Stimulated activated effector memory CD8-positive, alpha-beta T cell treated with anti-CD3 and anti-CD28 coated beads, Interleukin-12 subunit alpha, Interleukin-12 subunit beta, amount 100 ng/mL, for 72 hours (primary cell): ENCODE measurements at places on chromosomes 2 and 18.

- no peak for DNase-seq
Measured at GRCh38 chr2:24276349-24276899, 83.9 kb downstream of the ITSN2 start.

GRCh38 chr2:14148216-14148615 lies 484.3 kb upstream of the LRATD1 start:
- DNase-seq: no peak

DNA sequence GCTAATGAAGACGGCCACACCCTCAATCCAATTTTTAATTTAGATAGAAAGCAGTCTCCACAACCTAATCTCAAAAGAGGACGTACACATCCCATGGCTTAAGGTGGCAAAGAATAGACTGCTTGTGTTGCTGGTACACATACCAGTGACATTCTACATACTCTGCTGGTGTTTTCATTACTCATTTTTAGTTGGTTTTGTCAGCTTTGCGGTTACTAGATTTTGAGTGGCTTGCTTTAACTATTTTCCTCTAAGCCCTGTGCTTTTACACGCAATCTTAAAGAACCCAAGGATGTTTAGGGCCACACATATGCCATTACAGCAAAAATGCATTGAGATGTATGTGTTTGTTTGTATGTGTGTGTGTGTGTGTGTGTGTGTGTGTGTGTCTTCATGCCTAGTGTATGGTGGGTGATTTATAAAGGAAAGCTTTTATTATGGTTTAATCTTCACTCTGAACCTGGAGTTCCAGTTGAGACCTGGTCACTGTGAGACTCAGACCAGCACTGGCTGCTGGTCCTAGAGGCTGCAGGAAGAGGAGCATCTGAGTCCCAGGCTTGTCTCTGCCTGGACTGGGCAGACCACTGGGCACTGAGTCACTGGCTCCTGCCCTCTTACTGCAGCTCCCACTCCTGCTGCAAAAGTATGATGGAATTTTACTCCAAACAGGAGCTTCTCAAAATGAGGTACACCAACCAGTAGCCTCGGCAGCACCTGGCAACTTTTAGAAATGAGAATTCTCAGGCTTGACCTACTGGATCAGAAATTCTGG lies 415.9 kb downstream of the NBAS start:
- DNase-seq: no peak

- DNase-seq: no peak
Measured at GRCh38 chr2:54775710-54776109, 52.2 kb downstream of the EML6 start.

- DNase-seq: no peak
Measured at GRCh38 chr2:149928011-149928410, 340.4 kb upstream of the MMADHC start.

GRCh38 chr18:6752202-6752860 lies 22.8 kb downstream of the ARHGAP28 start:
- DNase-seq: no peak

DNA sequence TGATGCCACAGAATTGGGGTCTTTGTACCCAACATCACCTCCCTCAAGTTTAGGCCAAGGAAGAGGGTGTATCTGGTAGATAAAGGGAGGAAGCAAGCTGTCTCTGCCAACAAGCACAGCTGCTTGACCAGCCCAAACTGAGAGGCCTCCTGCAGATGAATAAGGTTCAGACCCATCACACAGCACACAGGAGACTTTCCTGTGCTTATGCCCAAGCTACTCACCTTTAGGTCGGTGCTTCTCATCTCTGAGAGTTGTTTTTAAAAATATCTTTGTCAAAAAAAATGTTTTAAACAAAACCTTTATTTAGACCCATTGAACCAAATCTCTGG lies 24.7 kb upstream of the SP3 start:
- no peak for DNase-seq

GRCh38 chr18:42326752-42327151 lies 371.7 kb downstream of the PIK3C3 start:
- no peak for DNase-seq

DNA sequence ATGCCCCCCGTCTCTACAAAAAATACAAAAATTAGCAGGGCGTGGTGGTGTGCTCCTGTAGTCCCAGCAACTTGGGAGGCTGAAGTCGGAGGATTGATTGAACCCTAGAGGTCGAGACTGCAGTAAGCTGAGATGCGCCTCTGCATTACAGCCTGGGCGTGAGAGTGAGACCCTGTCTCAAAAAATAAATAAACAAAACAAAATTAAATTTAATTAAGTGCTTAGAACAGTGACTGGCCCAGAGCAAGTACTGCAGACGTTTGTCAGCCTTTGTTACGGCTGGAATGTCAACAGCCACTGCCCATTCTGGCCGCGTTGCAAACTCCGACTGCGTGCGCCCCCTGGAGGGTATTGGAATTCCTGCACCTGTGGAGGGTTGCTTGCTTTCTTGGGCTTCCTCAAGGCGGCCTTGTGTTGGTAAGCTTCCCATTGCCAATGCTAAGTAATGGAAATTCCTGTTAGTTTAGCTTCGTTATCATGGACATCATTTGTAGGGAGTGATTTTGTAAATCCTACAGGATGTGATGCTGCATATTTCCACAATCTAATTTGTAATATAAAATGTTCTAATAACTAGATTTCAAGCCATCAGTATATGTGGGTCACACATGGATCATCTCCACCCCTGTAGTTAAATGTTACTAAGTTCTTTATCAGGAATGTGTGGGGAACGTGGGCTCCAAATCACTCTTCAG lies 15.9 kb upstream of the ATP6V1B1 start:
- DNase-seq: peak; percentile 77

DNA sequence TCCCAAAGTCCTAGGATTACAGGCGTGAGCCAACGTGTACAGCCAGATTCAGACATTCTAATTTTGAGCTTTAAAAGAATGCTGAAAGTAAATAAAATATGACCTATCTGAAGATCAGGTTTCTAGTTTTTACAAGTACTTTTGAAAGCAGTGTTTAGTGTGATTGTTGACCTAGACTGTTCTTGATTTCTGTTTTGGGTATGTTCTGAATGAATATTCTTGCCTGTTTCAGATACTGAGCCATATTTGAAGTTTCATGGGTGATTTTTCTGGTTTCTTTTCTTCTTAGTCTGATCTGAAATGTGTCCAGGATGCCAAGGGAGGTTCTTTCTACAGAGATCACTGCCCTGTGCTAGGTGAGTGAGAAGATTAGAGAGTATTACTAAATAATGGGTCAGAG lies 37.2 kb downstream of the MIB1 start:
- DNase-seq: no peak

DNA sequence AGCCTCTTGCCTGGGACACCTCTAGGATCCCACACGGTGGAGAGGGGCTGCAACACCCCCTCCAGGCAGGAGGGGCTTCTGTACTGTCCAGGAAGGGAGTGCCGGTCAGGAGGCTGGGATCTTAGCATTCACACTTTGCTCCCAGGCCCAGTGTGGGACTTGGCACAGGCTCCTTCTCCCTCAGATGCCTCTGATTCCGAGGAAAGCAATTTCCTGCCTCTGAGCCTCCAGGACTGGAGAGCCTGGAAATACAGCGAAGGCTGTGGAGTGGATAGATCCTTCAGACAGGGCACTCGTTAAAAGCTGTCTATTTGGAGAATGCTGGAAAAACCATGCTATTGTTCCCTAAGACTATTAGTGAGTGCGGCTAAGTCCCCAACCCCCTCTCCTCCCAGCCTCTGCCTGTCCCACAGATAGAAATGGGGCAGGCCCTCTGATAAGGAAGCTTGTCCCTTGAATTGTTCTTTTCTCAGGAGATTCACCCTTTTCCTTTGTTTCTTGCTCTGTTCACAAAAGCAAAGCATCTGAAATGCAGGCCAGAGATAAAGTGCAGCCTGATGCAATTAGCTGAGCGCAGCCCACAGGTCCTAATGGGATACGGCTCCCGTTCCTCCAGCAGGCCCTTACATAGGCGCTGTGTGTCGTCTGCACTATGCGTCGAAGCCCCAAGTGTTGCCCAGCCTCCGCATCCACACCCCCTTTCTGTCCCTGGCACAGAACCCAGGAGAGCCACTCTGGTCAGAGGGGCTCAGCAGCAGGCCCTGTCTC lies 252.2 kb downstream of the KLHL29 start:
- no peak for DNase-seq

DNA sequence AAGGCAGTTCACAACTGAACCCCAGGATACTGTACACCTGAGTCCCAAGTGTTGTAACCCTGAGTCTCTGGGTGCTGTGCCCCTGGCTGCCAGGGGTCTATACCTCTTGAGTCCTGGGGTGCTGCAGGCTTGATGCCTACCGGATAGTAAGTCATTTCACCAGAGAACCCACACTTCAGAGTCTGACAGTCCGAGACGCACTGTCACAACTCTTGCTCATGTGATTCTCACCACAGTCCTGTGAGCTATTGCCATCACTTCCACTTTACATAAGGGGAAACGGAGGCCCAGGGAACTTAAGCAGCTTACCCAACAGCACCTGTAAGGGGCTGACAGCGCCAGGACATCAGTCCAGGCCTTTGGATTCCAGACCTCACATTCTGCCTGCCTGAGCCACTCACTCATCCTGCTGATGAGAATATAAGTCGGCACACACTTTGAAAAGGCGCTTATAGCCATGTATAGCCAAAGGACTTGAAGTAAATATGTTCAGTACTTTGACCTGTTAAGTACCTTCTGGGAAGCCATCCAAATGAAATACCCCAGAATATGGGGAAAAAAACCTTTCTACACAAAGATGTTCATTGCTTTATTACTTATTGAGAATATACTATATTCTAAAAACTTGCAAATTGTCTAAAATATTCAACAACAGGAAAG lies 180.7 kb upstream of the ID2 start:
- DNase-seq: no peak

GRCh38 chr2:152613235-152613634 lies 104.0 kb downstream of the PRPF40A start:
- no peak for DNase-seq

GRCh38 chr2:235127931-235128330 lies 176.1 kb downstream of the SH3BP4 start:
- DNase-seq: no peak

DNA sequence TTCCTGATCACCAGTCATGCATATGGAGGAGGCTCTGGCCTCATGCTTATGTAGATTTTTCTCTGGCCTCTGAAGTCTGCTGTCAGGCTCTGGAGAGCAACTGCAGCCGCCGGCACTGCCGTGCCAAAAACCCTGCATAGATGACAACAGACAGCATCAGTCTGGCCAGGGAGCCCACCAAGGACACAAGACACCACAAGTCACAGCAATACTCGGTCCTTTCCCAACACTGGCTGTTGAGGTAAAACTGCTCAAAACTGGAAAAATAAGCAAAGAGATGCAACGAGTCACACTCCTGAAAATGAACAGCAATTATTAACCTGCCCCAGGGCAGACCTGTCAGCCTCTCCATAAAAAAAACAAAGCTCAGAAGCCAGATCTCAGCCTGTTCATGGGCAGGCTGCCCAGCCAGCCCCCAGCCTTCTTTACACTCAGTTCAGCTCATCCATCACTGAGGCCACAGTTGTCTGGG lies 186.0 kb upstream of the RAB6C start:
- DNase-seq: no peak

- DNase-seq: no peak
Measured at GRCh38 chr2:190879474-190880377, 895 bp upstream of the GLS start.

DNA sequence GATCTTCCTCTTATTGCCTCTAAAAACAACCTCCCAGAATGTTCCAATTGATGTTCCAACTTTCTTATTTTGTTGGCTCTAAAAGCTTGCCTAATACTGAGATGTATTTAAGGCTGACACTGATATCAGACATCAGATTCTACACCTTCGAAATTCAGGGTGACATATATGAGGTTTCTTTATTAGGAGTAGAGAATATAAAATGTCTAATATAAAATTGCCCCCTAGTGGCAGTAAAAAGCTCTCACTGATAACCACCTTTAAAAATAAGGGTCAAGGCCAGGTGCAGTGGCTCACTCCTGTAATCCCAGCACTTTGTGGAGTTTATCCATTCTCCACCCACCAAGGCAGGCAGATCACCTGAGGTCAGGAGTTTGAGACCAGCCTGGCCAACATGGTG lies 789.7 kb upstream of the SLC39A10 start:
- DNase-seq: no peak

GRCh38 chr18:30684825-30685481 lies 357.6 kb downstream of the DSC3 start:
- no peak for DNase-seq

DNA sequence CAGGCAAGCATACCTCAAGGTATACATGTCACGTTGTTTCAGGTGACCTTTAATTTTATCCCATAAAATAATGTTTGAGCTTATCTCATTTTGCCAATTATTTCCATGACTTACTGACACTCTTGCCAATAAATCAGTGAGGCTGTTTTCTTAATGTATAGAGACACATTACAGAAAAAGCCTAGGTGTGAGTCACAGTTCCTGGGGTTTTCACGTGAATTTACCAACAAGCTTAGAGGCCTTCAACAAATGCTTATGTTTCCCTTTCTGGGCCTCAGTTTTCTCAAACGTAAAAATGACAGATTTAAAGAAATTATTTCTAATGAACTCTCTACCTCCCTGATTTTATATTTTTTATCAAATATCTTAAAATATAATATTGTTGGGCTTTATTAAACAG lies 517.5 kb upstream of the SPHKAP start:
- DNase-seq: no peak

- peak; percentile 41 for DNase-seq
Measured at GRCh38 chr18:3578621-3579020, 128.6 kb downstream of the TGIF1 start.

DNA sequence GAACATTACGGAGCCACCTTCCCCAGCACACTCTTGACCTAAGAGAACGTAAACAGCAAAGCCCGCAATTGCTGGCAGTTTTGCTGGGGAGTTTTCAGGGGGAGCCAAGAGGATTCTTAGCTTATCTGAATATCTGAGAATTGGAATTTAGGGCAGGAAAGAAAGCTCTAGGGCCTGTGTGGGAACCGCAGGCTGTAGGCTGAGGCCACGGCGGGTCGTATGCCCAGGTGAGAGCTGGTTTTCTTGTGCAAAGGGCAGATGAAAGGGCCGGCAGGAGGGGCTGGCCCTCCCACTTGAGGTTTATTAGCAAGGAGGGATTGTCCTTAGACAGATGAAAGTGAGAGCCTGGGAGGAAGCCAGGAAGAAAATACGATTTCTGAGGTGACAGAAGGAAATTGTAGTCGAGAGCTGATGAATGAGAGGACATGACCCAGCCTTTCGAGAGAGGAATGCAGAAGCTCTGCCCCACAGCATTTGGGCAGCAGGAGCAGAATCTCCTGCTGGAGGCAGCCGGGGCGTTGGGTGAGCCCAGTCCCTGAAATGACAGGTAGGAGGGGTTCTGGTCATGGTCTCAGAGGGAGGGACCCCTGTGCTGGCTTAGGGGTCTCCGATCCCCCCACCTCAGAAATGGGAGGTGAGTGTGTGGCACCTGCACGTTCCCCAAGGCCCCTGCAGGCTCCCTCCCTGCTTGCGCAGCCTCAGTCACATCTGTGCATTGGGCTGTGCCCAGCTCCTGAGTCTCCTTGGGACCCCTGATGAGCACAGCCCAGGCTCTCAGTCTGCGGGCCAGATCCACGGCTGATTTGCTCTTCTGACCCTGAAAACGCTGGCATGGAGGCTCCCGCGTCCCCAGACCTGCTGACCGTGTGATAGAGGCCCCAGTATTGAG lies 61.1 kb downstream of the CABLES1 start:
- no peak for DNase-seq

- DNase-seq: no peak
Measured at GRCh38 chr18:62326646-62327348, 1.7 kb downstream of the TNFRSF11A start.
